ENCODE measurements at places on chromosomes 7 and 10.

DNA sequence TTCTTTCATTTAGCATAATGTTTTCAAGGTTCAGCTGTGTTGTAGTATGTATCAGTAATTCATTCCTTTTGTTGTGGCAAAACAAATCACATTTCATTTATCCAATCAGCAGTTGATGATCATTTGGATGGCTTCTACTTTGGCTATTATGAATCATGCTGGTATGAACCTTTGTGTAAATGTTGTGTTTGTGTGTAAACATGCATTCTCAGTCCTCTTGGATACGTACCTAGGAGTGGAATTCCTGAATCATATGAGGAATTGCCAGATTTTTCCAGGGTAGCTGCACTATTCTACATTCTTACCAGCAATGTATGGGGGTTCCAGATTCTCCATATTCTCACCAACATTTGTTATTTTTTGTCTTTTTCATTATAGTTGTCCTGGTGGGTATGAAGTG lies 578.5 kb upstream of the MKI67 start:
- no peak for DNase-seq

- peak; percentile 31 for DNase-seq
These were observed 311.4 kb upstream of the AKR1E2 start for GRCh38 chr10:4514445-4515108.

- DNase-seq = no peak
These were observed 117.5 kb downstream of the PLXDC2 start for GRCh38 chr10:19933772-19934171.

DNA sequence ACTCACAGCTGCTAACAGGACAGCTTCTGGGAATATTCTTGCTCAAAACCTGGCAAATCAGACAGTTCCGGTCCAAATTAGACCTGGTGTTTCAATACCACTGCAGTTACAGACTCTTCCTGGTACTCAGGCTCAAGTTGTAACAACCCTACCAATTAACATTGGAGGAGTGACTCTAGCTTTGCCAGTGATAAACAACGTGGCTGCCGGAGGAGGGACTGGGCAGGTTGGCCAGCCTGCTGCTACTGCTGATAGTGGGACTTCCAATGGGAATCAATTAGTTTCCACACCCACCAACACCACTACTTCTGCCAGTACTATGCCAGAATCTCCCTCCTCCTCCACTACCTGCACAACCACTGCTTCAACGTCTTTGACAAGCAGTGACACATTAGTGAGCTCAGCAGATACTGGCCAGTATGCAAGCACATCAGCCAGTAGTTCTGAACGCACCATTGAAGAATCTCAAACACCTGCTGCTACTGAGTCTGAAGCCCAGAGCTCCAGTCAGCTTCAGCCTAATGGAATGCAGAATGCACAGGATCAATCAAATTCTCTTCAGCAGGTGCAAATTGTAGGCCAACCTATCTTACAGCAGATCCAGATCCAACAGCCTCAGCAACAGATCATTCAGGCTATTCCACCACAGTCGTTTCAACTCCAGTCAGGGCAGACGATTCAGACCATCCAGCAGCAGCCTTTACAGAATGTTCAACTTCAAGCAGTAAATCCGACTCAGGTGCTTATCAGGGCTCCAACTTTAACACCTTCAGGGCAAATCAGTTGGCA lies 2.1 kb downstream of the SP4 start:
- no peak for DNase-seq

DNA sequence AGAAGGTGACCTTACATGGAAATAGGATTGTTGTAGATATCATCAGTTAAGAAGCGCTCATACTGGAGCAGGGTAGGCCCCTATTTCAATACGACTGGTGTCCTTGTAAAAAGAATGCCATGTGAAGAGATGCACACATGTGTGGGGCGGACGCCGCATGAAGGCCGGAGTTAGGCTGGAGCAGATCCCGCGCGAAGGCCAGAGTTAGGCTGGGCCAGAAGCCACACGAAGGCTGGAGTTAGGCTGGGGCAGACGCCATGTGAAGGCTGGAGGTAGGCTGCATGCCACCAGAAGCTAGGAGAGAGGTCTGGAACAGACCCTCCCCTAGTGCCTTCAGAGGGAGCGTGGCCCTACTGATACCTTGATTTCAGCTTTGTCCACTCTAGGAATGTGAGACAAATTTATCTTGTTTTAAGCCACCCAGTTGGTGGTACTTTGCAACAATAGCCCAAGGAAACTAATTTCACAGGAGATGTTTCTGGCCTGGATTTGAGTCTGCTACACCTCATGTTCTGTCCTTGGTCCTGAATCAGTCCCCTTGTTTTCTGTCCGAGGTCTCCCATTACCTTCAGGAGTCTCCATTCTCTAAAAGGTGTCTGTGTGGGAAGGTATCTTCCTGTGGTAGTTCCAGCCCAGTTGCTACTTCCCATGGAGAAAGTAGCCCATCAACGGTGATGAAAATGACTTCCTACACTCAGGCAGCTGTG lies 585.8 kb downstream of the LRMDA start:
- DNase-seq = no peak

DNA sequence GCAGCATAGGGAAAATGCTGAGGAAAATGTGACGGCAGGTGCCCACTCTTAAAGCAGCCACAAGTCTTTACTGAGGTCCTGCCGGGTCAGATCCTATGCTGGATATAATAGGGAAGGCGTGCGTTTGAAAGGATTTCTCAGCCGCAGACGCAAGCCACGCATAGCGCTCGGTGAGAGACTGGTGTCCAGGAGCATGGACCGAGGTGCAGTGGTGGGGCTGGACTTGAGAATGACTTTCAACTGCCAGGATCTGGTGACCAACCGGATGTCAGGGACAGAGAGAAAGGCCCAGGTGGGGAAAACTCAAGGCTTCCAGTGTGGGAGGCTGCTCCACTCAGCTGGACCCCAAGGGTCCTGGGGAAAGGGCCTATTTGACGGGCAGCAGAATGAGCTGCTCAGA lies 74.7 kb upstream of the INSIG1 start:
- no peak for DNase-seq

DNA sequence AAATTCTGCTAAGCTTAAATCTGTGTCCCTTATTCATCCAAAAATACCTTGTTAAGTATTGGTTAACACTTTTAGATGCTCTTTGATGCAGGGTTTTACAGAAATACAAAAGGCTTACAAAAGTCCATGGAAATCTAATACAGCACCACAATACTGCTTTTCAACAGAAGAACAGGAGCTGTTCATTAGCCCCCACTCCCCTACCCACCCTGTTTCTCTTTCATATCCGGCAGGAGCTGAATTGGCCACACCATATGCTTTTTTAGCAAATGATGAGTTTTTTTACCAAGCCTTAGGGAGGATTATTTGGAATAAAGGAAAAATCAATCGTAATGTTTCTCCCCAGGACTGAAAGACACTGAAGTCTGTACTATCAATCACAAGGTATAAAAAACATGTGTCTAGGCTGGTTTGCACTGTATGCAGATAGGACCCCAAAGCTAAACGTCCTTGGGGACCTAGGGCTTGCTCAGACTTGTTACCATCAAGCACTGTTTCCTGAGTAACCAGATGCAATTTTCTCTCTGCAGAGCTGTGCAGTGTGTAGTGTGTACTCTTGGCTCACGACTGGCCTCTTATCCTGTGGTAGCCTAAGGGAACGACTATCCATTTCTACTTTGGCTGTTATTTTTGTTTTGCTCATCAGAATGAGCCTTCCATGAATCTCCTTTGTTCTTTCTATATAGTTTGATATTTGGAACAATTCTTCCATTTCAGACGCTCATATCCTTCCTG lies 143.3 kb upstream of the LRGUK start:
- DNase-seq = no peak

- DNase-seq = no peak
These were observed 700.1 kb upstream of the ANKRD30A start for GRCh38 chr10:36425131-36425797.

- DNase-seq = no peak
These were observed 50.0 kb downstream of the TACR2 start for GRCh38 chr10:69366738-69367137.

GRCh38 chr10:70391654-70392053 lies 9.2 kb upstream of the LRRC20 start:
- no peak for DNase-seq

DNA sequence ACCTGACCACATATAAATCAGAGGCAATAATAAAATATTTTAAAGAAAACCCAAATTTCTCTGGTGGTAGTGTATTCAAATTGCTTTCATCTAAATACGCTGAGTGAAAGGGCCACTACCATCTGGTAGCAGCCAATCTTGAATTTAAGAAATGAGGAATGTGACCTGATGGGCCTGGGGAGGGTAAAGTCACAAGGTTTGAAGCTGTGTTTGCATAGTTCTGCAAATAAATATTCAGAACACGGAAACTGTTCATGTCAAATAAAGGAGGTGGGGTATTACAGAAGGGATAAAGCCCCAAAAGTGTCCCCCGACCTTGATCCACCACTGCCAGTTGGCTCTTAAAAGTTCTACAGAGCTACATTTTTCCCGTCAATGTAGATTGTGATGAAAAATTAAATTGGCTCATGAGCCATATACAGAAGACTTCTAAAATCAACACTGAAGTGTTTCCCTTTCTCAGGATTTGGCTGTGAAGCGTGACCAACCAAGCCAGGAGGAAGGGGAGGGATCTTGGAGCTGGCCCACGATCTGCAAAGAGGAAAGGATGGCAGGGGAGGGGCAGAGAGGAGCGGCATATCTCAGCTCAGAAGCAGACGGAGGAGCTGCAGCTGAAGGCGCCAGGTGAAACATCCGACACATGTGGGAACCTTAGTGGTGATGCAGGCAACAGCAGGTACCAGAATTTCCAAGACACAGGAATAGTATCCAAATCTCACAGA lies 39.6 kb downstream of the MPP7 start:
- no peak for DNase-seq
